Activated B cell treated with CpG ODN at 0.5 μM for 24 hours (primary cell): ENCODE measurements at places on chromosomes 2 and 18.

GRCh38 chr2:136932700-136933099 lies 167.4 kb downstream of the THSD7B start:
- DNase-seq: no peak

GRCh38 chr2:232787806-232788205 lies 11.4 kb upstream of the KCNJ13 start:
- DNase-seq: no peak

DNA sequence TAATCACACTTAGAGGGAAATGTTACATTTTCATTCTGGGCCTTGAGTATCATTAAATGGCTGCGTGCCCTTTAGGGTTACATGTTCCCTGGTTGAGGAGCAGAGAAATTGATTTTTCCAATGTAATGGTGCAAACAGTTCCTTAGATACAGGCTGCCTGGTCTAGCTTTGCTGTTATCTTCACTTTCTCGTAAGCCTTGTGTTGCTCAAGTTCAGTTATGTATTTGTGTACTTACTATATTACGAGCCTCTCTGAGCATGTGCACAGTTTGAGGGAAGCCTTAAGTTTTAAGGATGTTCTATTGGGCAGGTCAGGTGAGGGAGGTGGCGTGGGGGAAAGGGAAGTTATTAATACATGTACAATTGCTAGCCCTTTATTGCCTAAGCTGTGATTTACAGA lies 23.7 kb downstream of the CEP192 start:
- DNase-seq: no peak

GRCh38 chr2:557635-558301 lies 119.4 kb downstream of the TMEM18 start:
- no peak for DNase-seq

DNA sequence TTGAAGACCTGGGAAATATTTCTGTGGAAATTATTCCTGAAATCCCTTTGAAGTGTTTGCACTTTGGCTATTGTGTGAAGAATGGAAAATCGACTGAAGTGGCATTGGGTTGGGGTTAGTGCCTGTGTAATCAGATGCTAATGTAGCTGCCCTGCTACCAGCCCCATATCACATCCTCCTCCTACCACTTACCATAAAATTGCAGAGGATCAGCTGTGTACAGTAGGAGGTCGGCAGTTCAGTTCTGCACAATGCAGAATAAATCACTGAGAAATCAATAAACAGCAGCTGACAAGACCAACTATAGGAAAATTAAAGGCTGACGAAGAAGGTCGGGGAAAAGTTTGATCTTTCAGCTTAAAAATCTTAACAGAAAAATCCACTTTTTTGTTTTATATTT lies 440.9 kb downstream of the PTPRM start:
- no peak for DNase-seq

- DNase-seq: no peak
Measured at GRCh38 chr18:58348517-58348916, 280.4 kb downstream of the ALPK2 start.

DNA sequence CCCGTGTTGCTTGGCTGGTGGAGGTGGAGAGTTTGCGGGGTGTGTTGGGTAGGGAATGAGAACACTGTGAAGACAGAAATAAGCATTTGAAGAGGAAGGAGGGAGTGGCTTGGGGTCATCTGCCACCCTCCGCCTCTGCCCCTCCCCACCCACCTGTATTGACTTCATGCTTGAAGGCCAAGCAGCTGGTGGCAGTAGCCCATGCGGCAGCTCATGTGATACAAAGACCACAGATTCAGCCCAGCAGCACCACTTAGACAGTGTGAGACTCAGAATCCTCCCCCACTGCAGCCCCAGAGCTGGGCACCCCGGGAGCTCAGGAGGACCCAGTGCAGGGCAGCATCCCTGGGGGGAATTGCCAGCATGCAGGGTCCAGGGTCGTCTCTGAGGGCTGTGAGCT lies 15.4 kb downstream of the NPPC start:
- DNase-seq: no peak

GRCh38 chr2:126653109-126653508 lies 2.8 kb upstream of the GYPC start:
- DNase-seq: no peak

DNA sequence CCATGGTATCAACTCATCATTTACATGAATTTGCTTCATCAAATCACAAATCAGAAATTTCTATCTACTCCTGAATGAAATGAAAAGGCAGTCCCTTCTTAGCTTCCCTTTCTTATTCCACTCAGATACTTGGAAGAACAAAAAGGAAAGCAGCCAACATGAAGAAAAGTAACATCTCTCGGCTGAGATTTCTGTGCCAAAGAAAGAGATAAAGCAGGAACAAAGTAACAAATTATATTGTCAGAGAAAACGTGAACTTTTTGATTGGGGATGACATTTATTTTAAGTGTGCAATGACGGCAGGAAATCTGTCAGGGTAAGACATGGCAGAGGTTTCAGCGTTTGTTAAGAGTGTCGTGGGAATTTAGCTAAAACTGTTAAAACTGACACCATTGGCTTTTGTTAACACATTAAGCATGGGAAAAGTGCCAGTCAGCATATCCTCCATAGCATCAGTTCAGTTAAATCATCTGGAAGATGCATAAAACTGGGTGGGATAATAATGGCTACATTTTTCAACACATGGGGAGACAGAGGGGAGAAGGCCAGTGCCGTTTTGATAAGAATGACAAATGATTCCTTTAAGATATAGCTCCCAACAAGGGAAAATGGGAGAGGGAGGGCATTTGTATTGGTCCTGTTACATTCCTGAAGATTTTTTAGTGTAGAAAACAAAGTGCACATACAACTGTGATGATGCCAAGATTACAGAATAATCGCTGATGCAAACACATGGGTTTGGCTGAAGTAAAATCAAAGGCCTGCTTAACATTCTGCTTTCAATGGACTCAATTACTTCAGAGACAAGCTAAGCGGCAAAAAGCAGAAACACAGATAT lies 211.6 kb downstream of the ZNF521 start:
- DNase-seq: no peak

GRCh38 chr2:237597196-237598145 lies 6.9 kb upstream of the RAB17 start:
- no peak for DNase-seq

DNA sequence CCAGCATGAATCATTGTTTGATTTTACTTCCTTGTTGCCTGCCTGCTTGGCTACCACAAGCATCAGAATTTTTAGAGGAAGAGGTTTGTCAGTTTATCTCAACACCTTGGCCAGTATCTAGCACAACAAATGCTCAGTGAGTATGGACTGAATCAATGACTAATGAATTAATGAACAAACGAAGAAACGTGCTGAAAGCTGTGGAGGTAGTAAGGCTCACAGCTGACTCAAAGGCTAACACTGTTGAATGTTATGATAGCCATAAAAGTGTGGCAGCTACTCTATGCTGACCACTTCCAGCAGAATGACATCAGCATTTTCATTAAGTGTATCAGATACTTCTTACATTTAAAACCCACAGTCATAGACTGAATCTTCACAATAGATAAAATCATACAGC lies 543.4 kb downstream of the IRS1 start:
- DNase-seq: no peak

DNA sequence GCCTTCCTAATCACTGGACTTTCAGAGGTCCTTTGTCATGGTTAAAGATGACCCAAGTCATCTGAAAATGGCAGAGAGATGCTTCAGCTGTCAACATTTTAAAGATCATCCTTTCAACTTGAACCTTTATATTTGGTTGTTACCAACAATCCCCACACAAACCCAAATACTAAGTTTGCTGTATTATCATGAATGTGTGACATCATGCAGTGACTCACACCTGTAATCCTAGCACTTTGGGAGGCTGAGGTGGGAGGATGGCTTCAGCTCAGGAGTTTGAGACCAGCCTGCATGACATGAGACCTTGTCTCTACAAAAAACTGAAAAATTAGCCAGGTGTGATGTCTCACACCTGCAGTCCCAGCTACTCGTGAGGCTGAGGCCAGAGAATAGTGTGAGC lies 55.2 kb upstream of the NRP2 start:
- DNase-seq: no peak

DNA sequence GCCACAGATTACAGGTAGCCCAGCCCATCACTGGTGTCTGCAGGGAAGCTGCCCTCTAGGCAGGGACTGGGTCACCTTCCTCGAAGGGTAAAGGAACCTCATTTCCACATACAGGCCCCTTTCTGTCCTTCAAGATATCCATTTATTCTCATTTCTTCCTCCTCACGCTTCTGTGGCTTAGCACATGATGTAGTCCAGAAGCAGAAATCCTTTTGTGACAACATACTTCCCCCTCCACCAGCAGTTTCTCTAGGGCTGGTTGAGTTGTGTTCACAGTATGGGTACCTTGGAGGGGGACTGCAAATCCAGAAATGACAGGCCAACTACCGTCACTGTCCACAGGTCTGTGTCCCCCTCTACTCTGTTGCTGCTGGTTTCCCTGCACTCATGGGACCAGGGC lies 364.9 kb downstream of the ANAPC1 start:
- no peak for DNase-seq

DNA sequence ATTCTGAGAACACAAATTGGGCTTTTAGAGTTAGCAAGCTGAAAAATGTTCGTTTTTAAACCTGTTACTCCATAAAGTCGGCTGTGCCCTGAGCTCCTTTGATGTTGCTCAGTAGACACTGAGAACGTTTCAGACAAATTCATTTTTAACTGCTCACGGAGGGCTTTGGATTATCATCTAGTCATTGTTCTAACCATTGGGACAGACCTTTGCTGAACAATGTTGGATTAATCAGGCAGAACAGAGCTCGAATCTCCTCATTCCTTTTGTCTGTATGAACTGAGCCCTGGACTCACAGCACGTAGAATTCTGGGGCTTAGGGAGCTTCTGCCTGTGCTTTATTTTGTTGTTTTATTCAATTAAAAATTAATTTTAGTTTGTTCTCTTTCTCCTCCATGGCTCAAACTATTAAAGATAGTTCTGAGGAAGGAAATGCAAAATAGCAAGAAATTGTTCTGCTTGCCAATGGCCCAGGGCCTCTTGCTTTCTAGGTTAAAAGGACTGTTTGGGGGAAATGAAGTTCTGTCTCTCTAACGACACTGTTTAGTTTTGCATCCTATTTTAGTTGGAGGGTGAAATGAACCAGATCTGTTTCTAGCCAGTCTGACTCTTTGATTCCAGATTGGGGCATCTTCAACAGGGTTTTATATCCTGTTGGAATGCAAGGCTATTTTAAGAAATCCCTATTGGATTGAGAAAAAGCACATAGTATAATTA lies 114.7 kb upstream of the CXCR4 start:
- DNase-seq: no peak

DNA sequence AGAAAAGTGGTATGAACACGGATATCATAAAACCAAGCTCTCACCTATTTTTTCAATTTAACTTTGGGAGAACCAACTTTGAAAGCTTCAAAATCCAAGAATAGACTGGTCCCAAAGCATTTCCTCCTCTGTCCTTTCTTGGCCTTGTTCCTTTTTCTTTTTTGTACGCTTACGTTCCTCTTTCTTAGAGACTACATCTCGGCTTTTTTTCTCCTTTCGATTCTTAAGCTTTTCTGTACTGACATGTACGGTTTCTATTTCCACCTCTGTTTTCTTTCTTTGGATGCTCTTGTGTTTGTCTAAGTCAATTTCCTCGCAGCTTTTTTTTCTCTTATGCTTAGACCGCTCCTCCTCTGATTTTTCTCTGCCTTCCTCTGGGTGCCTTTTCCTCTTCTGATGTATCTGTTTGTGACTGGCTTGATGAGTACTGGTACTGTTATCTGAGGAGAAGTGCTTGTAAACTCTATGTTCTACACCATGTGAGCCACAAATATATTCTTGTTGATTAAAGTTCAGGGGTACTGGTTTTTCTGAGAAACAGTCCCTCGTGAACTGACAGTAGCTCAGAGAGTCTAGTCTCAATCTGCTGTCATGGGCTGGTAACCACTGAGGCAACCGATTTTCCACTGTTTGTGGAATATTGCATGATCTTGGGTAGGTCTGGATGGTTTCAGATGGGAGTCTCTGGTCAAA lies 11.5 kb upstream of the RNU2-63P start:
- DNase-seq: no peak

GRCh38 chr2:232431705-232432590 lies 24.0 kb upstream of the ALPI start:
- no peak for DNase-seq

DNA sequence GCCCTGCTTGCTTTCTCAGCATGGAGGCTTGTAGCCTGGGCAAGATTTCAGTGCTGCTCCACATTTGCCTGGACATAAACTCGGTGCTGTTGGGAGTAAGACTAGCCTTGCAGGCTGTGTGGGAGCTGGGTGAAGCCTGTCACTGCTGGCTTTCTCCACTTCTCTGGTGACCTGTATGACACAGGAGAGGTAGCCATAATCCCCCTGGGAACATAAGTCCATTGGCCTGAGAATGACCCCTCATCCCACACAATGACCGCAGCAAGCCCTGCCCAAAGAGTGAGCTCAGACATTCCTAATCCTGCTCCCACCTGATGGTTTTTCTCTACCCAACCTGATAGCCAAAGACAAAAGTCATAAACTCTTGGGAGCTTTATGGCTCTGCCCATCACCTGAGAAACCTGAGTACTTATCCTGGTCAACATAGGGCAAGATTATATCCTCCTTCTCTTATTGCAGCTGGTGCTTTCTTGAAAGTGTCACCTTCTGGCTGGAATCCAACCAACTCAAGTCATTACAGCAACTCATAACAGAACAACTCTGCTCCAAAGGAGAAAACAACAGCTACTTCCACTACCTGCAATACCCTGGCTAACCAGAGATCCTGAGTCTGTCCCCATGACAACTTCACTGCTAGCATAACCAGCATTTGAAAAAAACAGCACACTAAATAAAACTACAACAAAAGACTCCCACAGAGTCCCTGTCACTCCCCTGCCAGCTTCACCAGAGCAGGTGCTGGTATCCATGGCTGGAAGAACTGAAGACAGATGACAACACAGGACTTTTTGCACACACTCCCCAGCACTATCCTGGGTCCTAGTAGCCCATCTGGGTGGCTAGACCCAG lies 834.4 kb upstream of the DDX18 start:
- DNase-seq: no peak

- DNase-seq: no peak
Measured at GRCh38 chr18:48390641-48391040, 18.5 kb downstream of the ZBTB7C start.

DNA sequence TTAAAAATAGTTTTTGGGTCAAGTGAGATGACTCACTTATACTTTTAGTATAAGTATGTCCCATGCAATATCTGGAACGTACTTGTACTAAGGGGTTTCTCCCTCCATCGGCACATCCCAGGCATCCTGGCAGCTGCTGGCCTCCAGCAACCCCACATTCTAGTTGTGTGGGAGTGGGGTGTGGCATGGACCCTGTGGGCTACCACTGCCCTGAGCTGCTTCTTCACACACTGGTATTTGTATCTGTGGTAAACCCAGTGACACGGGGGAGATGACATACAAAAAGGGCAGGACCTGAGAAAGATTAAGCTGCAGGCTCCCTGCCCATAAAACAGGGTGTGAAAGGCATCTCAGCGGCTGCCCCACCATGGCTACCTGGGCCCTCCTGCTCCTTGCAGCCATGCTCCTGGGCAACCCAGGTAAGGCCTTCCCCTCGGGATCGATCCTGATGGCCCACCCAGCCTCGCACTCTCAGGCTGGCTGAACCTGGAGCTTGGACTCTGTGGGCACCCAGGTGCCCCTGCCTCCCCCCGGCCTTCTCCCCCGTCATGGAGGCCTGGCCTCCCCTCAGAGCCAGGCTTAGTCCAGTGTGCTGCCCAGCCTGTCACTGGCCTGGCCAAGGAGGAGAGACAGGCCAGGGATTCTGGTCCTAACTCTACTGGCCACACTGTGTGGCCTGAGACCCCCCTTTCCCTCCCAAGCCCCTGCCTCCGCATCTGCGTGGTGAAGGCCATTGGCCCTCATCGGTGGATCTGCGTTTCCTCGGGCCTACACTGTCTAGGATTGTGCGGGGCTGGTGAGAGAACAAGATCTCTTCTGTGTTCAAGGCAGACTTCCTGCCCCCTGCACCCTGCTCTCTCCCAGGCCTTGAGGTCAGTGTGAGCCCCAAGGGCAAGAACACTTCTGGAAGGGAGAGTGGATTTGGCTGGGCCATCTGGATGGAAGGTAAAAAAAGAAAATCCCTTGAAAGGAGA lies at the start of gene GNLY:
GNLY (plus strand) TSS at position 307 of the 974 bp plus-strand sequence; CDS start at position 368, 61 bp downstream.
- DNase-seq: no peak
